ENCODE measurements at places on chromosomes 7 and 10. TPM values are rescaled to one million over a fixed set of nuclear protein-coding genes. Genes with fewer than 3 reads are reported as not detected.
A peak's percentile ranks its signal among the peaks of the same experiment; 100 is the strongest.

DNA sequence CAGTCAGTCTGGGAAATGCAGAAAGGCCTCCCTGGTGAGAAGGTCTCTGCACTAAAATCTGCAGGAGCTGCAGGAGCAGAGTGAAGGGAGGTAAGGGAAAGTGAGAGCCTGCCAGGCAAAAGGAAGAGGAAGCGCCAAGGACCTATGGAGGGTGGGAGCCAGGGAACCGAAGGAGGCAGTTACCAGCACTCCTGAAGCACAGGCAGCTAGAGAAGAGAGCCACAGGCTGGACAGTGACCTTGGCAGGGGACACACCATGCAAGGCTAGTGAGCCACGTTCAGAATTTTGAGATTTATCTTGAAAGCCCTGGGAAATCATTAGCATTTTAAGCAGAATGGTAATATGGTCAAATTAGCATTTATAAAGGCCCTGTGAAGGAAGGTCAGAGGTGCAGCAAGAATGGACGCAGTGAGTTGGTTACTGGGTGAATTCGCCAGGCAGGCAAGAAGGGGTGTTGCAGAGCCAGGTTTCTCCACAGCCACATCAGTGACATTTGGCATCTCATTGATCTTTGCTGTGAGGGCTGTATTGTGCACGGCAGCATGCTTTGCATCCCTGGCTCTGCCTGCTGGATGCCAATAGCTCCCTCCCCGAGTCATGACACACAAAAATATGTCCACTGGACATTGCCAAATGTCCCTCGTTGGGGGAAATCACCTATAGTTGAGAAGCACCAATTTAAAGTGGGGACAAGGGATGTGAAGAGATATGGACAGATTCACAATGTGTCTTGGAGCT lies 54.7 kb upstream of the LANCL2 start:
- DNase-seq: no peak

- no peak for DNase-seq
These were observed 1496.3 kb downstream of the REEP3 start for GRCh38 chr10:65017523-65017922.

GRCh38 chr10:22992075-22992474 lies 64.2 kb downstream of the ARMC3 start:
- DNase-seq: no peak

DNA sequence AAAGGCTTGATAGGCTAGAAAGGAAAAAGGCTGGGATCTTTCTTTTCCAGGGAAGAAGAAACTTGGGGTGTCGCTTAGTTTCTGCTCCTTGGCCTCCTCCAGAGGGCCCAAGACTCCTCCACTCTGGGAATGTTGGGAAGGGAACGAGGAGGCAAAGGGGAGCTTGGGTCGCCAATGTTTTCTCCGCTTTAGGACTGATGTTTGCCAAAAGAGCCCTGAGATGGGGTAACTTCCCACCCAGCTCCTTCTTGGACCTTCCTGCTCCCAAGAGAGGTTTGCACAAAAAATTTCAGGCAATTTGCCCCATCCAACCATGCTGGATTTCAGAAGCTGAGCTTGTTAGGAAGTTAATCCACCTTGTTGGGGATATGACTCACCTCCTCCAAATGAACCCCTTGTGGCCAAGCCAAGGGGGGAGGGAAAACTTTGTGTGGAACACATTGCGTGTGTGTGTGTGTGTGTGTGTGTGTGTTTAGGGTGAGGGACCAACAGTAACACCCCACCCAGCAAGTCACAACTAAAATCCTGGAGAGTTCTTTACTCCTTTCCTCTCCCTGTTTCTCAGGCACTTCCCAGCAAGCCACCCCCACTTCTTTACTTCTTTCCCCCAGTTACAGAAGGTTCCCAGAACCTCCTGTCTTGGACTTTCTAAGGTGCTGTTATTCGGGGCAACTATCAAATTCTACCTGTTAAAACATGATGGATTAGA lies 8.7 kb upstream of the HOXA2 start:
- DNase-seq: no peak

DNA sequence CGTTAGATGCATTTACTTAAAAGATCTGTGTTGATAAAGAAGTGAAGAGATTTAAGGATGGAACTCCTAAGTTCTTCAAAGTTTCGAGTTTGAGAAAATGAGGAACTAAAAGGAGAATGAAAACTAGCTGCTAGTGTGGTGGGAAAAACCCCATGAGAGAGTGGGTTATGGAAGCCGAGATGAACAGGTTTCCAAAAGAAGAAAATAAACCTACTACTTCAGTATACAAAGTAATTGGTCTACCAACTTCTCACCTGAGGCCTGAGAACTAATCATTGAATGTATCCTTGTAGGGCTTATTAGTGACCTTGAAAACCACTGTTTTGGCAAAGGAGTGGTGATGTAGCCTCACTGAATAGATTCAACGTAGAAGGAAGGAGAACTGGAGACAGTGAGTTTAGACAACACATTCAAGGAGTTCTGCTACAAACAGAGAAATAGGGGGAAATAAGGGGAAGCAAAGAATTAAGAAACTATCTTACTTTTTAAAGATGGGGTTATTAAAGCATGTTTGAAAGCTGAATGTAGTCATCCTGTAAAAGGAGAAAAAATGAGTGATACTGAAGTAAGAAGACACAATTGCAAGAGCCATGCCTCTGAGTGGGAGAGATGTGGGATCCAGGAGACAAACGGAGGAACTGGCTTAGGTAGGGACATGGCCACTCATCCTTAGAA lies 50.8 kb downstream of the CH25H start:
- no peak for DNase-seq

DNA sequence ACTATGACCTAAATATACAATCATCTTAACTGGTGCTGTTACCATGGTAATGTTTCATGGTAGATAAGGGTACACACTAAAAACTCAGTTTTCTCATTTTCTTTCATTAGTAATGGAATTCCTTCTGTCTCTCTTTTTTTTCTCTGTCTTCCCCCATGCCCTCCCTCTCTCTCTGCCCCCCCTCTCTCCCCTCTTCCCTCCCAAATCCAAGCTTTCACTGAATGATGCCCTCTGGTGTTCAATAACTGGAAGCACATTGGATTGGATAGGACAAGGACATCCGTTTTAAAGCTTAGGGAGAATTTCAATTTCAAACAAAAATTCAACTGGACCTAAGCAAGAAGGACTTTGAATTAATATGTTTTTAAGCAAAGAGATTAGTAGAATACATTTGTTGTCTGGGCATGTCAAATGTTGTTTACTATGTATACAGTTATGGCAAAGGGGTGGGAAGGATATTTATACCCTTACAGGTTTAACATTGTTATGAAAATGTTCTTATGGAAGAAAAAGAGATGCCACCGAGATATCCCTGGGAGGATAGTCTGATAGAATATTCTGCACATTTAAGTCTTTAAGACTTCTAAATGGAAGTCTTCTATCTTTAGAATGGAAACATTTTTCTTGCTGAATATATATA lies 6.1 kb downstream of the CHRM2 start:
- DNase-seq: no peak

DNA sequence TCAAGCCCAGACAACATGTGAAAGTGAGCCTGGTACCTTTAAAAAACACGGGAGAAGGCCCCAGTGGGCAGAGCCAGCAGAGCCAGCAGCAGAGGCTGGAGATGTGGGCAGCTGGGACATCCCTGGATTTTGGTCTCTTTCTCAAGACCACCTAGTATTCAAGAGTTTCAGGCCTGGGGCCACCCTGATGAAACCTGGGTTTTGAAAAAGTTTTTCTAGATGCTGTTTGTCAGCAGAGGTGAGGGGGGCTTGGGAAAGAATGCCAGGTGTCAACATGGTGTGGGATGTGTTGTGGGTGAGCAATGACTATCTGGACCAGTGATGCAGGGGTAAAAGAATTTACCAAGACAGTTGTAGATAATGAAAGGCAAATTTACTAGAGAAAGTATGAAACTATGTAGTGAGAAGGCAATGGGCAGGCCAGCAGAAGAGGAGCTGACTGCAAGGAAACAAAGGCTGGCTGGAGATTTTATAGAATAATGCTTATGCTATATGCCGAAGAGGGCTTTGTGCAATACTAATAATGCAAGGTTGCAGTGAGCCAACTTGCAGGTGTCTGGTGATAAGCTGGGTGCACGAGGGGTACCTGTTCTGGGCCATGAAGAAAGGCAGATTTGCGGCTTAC lies 28.1 kb upstream of the PLEKHA1 start:
- no peak for DNase-seq

DNA sequence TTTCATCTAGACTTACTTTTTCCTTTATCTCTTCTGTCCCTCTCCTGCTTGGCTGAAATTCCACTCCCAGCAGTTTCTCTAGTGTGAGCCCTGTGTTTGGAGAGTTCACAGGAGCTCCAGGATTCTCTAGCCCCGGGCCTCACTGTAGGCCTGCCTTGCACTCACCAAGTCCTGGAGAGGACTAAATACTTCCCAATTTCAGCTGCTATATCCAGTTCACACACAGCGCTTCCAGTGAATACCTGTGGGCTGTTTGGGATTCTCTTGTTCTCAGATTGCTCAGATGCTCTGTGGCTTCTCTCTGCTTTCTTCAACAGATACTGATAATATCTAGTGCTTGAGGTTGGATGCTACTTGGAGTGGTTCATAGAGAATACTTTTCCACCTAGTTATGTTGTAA lies 46.0 kb downstream of the MINPP1 start:
- no peak for DNase-seq

- DNase-seq: no peak
These were observed 35.7 kb upstream of the SRRM3 start for GRCh38 chr7:76165973-76166403.

DNA sequence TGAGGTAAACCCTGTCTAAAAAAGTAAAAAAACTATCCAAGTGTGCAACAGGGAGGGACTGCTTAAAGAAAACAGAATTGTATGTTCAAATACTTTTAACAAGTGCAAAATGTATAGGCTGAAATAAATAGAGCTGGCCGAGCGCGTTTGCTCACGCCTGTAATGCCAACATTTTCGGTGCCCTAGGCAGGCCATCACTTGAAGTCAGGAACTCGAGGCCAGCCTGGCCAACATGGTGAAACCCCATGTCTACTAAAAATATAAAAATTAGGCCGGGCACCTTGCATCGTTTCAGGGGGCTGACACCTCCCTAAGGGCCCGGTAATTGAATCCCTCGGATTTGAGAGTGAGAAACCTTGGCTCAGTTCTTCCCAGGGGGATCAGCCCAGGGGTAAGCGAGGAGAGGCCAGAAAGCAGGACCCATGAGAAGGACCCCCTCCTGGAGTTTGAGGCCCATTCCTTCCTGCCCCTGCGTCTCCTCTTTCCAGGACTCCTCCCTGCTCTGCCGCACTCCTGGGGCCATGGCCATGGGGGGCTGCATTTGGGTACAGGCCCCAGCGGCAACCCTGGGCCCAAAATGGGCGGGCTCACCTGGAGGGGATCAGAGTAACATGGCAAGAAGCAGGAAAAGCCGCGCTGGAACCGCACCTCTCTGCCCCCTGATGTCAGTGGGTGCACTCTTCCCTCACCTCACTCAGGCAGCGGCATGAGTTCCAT lies 75.5 kb upstream of the TMEM248 start:
- peak; percentile 49 for DNase-seq

- DNase-seq: no peak
These were observed 426.5 kb upstream of the NFE2L3 start for GRCh38 chr7:25725451-25725850.

DNA sequence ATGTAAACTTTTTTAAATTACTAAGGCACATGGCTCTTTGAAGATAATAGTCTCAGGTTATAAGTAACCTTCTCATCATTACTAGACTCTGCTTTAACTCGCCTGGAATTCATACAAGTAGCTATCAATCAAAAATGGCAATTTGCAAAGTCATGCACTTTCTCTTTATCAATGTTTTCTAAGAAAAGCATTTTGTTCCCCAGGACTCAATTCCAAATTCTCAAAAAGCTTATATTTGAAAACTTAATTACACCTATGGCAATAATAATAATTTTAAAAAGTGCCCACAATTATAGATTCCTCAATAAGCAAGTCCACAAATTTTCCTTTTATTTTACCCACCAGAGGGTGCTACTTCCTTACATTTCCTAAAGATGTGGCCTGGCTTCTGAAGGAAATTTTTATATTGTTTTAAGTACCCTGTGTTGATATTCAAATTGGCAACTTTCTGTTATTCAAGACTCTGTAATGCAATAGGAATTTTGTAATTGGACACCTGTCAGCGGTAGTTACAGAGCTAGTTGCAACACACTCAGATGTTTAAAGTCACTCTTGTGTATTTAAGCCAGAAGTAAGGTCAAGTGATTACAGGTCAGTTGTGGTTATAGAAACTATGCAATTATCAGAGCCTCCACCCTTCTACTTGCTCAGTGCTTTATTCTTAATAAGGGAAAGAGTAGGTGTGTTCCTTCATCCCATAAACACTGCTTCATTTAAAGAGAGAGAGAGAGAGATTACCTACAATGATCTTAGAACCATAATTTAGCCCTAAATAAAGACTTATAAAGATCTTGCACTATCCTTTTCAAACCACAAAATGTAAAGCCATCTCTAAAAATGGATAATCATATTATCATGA lies 47.1 kb upstream of the HYAL4 start:
- DNase-seq: no peak

- no peak for DNase-seq
These were observed 109.2 kb downstream of the EVX1 start for GRCh38 chr7:27351786-27352185.

- no peak for DNase-seq
These were observed 8.6 kb downstream of the VIM start for GRCh38 chr10:17236468-17237148.

GRCh38 chr10:63711867-63712716 lies 190.9 kb downstream of the REEP3 start:
- DNase-seq: no peak

- no peak for DNase-seq
These were observed 147.1 kb upstream of the ASAH2 start for GRCh38 chr10:50398381-50398780.

DNA sequence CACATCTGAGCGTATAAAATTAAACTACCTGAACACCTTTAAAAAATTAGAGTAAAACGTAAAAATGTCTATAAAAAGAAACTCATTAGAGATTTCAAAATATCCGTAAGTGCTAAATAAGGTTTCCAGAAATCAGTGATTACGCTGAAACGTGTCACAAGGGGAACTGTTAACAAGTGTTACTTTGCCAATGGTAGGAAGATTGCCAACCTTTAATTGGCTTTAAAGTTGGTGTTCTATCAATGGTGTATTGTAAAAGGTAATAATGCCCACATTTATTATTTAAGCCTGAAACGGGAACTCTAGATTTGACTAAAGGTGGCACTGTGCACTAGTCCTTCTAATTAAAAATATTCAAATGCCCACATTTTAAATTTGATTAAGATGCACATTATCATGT lies 37.8 kb upstream of the HIBADH start:
- DNase-seq: no peak

- no peak for DNase-seq
These were observed 1.3 kb downstream of the ANXA11 start for GRCh38 chr10:80203835-80204676.

- no peak for DNase-seq
These were observed 81.5 kb upstream of the SYPL1 start for GRCh38 chr7:106193661-106194060.

ACBD7 gene
- total RNA-seq: not detected

SRI gene
- 70.0 TPM for total RNA-seq

GSDME gene
- 4.0 TPM for total RNA-seq

C7orf57 gene
- not detected for total RNA-seq

WDR86 gene
- 0.75 TPM for total RNA-seq

PHKG1 gene
- total RNA-seq: 0.19 TPM

HERPUD2 gene
- total RNA-seq: 22.0 TPM

SLC26A5 gene
- total RNA-seq: 0.09 TPM

GRK5 gene
- total RNA-seq: 6.6 TPM

PSPH gene
- 35.9 TPM for total RNA-seq

IFIT1B gene
- total RNA-seq: not detected
